ENCODE measurements at places on chromosomes 2 and 18.

DNA sequence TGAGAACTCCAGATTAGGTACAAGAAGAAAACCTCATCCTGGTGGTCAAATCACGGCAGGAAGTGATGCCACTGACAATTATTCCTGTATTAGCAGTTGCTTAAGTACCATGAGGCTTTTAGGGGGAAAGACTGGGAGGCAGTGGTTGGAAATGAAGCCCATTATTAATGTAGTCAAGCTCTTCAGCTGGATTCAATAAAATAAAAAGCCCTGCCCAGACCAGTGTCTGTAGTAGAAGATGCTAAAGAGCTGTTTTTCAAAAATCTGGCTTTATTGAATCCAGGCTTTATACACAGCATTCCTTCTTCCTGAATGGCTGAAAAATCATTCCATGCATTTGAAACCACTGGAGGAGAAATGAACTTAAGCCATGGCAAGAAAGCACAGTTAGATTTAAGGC lies 155.2 kb downstream of the BCL2 start:
- peak; percentile 11 for DNase-seq

GRCh38 chr18:31042406-31043181 lies at the start of gene DSC3:
TSS of gene DSC3 (minus strand) at chr18:31042742. CDS start at chr18:31042660, 82 bp downstream.
- peak; percentile 74 for DNase-seq

- DNase-seq: no peak
These were observed 510.6 kb downstream of the ERBB4 start for GRCh38 chr2:212027681-212028628.

GRCh38 chr2:9249020-9249800 lies 42.6 kb downstream of the ASAP2 start:
- no peak for DNase-seq

GRCh38 chr18:28208268-28208667 lies 31.3 kb upstream of the CDH2 start:
- DNase-seq: no peak

- DNase-seq: no peak
These were observed 608 bp upstream of the VPS4B start for GRCh38 chr18:63422864-63423304.

GRCh38 chr2:37084797-37085196 lies 479 bp downstream of the GPATCH11 start:
- no peak for DNase-seq

GRCh38 chr2:224325941-224326340 lies 76.0 kb downstream of the FAM124B start:
- DNase-seq: no peak
